ENCODE measurements at places on chromosomes 2 and 18.

GRCh38 chr2:120543899-120544298 is 191.8 kb upstream of the GLI2 start:
- DNase-seq, result no peak

- DNase-seq, result no peak
These were observed 169.1 kb downstream of the ATAD2B start for GRCh38 chr2:23757686-23758433.

- no peak for DNase-seq
These were observed 475.5 kb downstream of the SOX11 start for GRCh38 chr2:6167592-6168138.

GRCh38 chr2:173770947-173771678 is 194.1 kb downstream of the SP3 start:
- no peak for DNase-seq

All from stimulated activated CD8-positive, alpha-beta memory T cell treated with anti-CD3 and anti-CD28 coated beads, Interleukin-12 subunit alpha, Interleukin-12 subunit beta, amount 100 ng/mL, for 1 hour (primary cell).